ENCODE measurements at places on chromosomes 3 and 15. TPM values are rescaled to one million over a fixed set of nuclear protein-coding genes. Genes with fewer than 3 reads are reported as not detected.

CCRL2 gene
- total RNA-seq, result 0.09 TPM

GOLGA6L1 gene
- not detected for total RNA-seq

CASR gene
- total RNA-seq, result not detected

ATP1B3 gene
- 29.6 TPM for total RNA-seq

TTC23 gene
- 26.5 TPM for total RNA-seq

DAZL gene
- total RNA-seq, result not detected

NDUFB5 gene
- total RNA-seq, result 182 TPM

CCNL1 gene
- total RNA-seq, result 173 TPM

TERC gene
- total RNA-seq, result 37.7 TPM

EXD1 gene
- total RNA-seq, result not detected

MELTF gene
- total RNA-seq, result 29.0 TPM

TMEM207 gene
- not detected for total RNA-seq

CDHR4 gene
- under 0.01 TPM for total RNA-seq

NPAP1 gene
- not detected for total RNA-seq

RBP2 gene
- total RNA-seq, result not detected

NRROS gene
- 0.46 TPM for total RNA-seq

LRRN1 gene
- total RNA-seq, result not detected

CCR5 gene
- total RNA-seq, result not detected

DNAJA4 gene
- 3.5 TPM for total RNA-seq

GPR87 gene
- not detected for total RNA-seq

ZNF860 gene
- 0.28 TPM for total RNA-seq

ONECUT1 gene
- 0.14 TPM for total RNA-seq

AP2M1 gene
- total RNA-seq, result 773 TPM
